ENCODE measurements at places on chromosomes 16 and 17. TPM values are rescaled to one million over a fixed set of nuclear protein-coding genes. Genes with fewer than 3 reads are reported as not detected.

RSAD1 gene
- 40.6 TPM for polyA plus RNA-seq

ANKFN1 gene
- 0.13 TPM for polyA plus RNA-seq

PPY gene
- 1.9 TPM for polyA plus RNA-seq

KRT20 gene
- not detected for polyA plus RNA-seq

LITAFD gene
- polyA plus RNA-seq: not detected

TNP2 gene
- not detected for polyA plus RNA-seq

LGALS9B gene
- polyA plus RNA-seq: 0.11 TPM
